ENCODE measurements at places on chromosomes 2 and 18.
A peak's percentile ranks its signal among the peaks of the same experiment; 100 is the strongest.

DNA sequence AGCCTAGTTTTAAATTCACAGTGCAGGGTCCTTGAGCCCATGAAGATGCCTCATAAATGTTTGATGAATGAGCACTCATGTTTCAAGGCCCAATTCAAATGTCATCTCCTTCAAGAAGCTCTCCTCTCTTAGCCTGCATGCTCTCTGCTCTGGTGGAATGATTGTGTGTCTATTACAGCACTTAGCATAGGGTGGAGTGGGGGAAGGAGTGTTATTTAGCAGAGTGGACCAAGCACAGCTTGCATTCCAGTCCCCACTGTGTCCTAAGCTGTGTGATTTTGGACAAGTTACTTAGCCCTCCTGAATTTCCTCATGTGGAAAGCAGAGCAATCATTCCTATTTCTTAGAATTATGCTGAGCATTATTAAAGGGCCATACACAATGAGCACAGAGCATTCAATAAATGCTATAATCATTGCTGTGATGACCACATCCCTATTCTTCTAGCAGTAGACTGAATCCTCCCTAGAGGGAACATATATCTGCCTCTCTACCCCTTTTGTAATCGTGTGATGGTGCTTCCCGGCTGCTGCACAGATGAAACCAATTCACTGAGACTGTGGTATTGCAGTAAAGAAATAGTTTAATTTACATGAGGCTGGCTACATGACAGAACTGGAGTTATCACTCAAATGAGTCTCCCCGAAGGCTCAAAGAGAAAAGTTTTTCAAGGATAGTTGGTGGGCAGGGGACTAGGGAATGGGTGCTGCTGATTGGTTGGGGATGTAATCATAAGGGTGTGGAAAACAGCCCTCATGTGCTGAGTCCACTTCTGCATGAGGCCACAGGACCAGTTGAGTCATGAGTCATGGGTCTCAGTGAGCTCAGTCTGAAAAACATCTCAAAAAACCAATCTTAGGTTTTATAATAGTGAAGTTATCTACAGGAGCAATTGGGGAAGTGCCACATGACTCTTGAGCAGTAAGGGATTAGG, 173.4 kb upstream of the NDUFV2 start:
- DNase-seq: no peak

DNA sequence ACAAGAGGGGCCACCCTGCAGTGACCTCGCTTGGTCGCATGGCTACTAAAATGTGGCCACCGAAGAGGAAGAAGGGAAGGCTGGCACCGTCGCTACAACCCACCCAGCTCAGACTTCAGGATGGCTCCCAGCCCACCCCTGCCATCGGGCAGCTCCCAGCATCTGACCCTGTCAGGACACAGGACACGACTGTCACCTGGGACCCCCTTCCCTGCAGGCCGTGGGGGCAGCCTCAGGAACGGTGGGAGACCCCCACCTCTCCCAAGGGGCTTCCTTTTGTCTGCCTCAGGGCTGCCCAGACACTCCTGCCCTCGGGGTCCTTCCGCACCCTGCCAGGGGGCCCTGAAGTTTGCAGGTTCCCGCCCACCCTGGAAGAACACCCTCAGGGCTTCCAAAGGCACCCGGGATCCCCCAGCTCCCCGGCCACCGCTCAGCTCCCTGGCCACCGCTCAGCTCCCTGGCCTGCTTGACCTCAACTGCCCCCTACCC, 7.7 kb downstream of the RTP5 start:
- DNase-seq: no peak

DNA sequence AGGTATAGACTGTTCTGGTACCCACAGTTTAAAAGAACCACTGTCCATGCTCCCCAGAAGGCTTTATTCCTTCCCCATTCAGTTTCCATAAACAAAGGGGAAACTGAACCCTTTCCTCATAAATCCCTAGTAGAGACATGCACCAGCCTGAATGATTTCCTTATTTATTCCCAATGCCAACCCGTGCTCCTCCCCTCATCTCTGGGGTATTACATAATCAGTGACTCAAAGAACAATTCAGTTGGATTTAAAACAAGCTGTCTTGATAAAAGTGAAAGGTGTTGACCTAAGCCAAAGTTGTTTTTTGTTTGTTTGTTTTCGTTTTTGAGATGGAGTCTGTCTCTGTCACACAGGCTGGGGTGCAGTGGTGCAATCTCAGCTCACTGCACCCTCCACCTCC, 418.5 kb upstream of the CNTNAP5 start:
- DNase-seq: no peak

- no peak for DNase-seq
Measured at GRCh38 chr2:65781756-65782155, 349.4 kb upstream of the SPRED2 start.

DNA sequence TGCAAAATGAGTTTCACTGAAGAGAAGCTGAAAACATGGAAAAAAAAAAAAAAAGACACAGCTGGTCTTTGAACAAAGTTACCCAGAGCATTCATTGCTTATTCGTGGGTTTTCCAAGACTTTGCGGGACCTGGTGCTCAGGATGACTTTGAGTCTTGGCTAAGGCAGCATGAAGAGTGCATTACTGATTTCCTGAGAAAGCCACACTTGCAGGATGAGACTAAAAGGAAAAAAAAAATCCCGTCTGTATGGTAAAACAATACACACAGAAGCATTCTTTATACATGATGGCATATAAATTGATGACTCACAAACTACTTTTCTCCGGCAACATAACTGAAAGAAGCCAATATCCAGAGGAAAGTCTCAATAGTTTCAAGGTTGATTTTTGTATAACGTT, 195.4 kb downstream of the SPP2 start:
- DNase-seq: peak; percentile 65

DNA sequence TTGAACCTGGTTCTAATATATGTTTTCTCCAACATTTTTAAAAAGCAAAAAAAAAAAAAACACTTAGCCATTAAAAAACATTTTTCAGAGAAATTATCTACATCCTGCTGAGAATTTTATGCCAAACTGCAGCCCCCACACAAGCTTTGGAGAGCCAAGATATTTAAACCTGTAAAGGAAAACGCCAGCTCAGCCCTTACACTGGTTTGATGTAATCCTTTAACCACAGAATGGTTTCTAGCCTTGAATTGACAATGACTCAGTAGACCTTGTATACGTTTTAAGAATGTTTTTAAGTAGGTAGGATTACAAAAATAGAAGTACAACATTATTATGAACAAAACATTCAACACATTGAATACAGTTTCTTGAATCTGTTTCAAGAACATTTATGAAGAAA, 113.6 kb downstream of the BABAM2 start:
- DNase-seq: peak; percentile 33

DNA sequence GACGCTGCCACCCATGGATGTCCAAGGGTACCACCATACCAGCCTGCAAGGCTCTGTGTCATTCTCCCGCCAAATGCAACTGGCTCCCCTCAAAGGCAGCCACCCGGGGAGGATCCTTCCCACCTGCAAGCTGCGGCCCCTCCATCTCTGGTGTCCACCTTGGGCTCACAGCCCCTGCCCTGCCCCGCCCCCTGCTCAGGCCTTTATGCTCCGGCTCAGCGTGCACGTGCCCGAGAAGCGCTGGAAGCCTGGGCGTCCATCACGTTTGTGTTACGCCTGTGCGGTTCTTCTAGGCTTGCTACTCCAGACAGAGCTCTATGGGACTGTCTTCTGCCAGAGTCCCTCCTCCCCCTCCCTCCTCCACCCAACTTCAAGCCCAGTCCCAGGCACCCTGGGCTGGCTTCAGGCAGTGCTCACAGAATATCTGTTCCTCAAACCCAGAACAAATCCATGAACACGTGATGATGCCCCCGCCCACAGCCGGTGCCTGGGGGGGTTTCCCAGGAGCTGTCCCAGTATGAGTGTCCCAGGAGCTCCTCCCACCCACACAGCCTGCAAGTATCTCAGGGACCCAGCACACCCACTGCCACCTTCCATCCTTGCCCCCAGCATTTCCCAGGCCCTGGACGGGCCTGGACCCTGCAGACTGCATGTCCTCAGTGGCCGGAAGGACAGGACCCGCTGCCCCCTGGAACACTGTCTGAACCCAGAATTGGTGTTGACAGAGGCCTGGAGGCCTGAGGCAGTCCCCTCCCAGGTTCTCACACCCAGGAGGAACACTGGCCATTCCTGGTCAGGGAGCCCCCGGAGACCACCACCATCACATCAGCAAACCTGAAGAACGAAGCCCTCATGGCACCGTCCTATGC, 30.3 kb downstream of the KIF1A start:
- no peak for DNase-seq

GRCh38 chr18:25560369-25560768, 208.4 kb upstream of the ZNF521 start:
- DNase-seq: no peak

DNA sequence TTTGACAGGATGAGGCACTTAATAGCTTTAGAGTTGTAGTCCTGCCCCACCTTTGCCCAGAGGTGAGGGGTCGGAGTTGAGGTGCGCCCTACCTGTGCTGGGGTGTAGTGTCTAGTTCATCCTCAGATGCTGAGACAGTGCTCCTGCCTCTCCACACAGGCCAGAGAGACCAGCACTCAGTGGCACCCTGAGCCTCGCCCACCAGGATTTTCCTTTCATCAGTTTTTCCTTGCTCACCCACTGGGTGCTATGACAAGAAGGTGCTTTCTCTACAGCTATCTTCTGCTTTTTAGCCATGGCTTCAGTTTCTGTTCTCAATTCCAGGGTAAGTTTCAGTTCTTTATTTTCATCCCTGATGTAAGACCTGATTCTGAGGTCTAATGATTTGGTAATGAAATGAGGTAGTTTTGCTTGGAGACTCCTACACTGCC, 16.8 kb upstream of the TMEM131 start:
- DNase-seq: no peak

DNA sequence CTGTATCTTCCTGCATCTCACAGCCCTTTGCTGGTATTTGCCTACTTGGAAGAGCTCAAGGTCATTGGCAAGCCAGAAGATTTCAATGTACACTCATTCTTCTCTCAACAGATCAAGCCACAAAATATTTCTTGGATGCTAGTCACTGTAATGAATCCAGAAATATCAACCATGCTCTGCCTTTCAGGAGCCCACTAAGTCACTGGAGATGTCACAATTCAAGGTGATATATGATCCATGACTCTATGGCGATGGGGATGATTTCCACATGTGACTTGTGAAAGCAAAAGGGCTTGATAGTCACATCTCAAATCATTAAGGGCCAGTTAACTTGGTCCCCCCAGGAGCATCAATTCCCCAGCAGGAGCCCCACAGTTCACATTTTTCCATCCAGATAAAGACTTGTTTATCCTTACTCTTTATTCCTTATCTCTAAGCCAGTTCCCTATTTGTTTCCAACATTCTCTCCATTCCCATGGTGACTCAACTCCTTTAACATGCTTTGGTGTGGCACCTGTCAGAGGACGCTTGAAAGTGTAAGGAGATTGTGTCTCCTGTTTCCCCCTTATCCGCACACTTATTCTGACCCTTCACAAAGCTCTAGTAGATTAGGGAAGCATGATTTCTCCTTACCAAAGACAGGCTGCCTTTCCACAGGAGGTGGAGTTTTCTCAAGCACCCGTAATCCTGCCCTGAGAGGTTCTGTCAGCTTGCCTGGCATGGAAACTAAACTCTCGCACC, 15.8 kb downstream of the PKDCC start:
- no peak for DNase-seq

DNA sequence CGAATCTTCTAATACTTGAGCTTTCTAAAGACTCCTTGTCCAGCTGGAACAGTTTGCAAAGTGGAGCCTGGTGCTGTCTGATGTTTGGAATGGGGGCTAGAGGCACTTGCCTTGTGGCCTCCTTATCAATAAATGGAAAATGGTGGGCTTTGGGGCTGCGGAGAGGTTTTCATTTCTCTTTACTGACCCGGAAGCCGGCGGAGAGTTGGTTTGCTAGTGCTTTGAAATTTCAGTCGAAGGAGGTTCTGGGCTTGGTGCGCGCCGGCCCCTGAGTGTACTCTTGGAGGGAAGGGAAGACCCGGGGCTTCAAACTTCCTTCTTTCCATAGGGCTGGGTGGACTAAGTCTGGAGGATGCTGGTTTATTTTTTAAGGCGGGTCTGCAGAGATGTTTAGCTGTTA, 714 bp downstream of the RPIA start:
- DNase-seq: no peak
